Panc1 (cell line): ENCODE measurements at places on chromosomes 5 and 9.

GRCh38 chr5:156135531-156135930, 191.4 kb upstream of the SGCD start:
- no peak for DNase-seq

DNA sequence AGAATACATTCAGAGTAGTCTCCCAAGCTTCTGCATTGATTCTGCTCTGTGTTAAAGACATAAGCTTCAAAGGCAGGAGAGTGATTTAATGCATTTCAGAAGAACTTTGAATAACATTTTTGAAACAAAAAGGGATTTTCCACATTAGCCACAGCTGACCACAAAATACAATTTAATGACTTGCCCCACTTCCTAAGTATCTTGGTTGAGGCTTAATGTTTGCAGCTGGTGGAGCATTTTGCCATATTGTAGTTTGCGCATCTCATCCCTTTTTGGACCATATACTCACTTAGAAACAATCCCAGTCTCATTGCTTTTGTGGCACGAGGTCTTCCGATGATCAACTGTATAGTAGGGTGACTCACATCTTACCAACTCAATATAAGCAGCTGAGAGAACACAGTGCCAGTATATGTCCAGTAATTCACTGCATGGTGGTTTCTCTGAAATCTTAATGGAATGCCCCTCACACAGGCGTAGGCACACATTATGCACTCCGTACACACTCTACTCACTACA, 455.8 kb upstream of the PTGER4 start:
- peak; percentile 55 for DNase-seq

DNA sequence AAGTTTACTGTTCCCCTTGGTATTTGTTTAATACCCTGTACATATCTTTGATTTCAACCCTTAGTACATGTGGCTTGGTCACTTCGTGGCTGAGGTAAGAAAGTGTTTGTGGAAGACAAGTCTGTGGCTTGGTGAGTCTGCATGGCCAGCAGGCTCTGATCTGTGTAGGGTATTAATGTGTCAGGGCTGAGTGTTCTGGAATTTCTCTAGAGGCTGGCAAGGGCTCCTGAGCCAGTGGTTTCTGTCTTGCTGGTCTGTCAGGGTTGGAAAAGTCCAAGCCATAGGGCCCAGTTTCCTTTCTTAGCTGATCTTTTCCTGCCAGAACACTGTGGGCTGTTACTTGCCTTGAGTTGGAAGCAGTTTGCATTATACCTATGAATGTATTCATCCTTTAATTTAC, 48.0 kb upstream of the FBXL7 start:
- DNase-seq, result no peak

DNA sequence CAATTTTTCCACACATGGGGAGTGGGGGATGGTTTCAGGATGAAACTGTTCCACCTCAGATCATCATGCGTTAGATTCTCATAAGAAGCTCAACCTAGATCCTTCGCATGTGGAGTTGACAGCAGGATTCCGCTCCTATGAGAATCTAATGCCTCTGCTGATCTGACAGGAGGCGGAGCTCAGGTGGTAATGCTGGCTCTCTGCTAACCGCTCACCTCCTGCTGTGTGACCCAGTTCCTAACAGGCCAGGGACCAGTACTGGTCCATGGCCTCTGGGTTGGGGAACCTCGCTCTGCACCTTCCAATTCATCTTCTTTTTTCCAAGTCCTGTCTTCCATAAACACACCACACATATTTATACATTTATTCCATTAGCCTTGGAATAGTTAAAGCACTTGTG, 33.0 kb downstream of the POU5F2 start:
- no peak for DNase-seq

DNA sequence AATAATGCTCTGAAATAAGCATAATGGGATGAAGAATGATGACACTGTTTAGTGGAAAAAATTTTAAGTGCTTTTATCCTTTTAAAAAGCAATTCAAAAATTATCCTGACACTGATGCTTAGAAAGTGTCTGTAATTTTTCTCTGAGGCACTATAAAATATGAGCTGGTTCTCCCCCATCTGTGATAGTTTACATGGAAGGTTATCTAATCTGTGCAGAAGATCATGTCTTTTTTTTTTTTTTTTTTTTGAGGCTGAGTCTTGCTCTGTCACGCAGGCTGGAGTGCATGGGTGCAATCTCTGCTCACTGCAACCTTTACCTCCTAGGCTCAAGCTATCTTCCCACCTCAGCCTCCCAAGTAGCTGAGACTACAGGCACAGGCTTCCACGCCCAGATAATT, 15.2 kb upstream of the TAF11L2 start:
- no peak for DNase-seq

- no peak for DNase-seq
These were observed 199.8 kb downstream of the MAPKAP1 start for GRCh38 chr9:125507226-125507625.
